Activated CD8-positive, alpha-beta T cell treated with anti-CD3 and anti-CD28 coated beads, Interleukin-2, amount 10 ng/mL, durations not matched to agents 7 days and 5 days (primary cell): ENCODE measurements at places on chromosomes 13 and 19. TPM values are rescaled to one million over a fixed set of nuclear protein-coding genes. Genes with fewer than 3 reads are reported as not detected.

Gene CADM4
- total RNA-seq = 0.10 TPM

Gene ZNF208
- total RNA-seq = 0.18 TPM

Gene FUT2
- total RNA-seq = not detected

Gene PTH2
- total RNA-seq = not detected

Gene R3HDM4
- 76.7 TPM for total RNA-seq

Gene CYP4F22
- 5.8 TPM for total RNA-seq

Gene TMEM150B
- total RNA-seq = not detected

Gene ACTN4
- 357 TPM for total RNA-seq

Gene LMTK3
- 3.7 TPM for total RNA-seq

Gene C5AR1
- 1.8 TPM for total RNA-seq

Gene N4BP2L1
- total RNA-seq = 27.7 TPM

Gene IL4I1
- total RNA-seq = 1.2 TPM

Gene ZNF555
- 2.6 TPM for total RNA-seq

Gene ATP4B
- not detected for total RNA-seq

Gene LYPD4
- not detected for total RNA-seq

Gene LEUTX
- not detected for total RNA-seq

Gene OR7C1
- not detected for total RNA-seq

Gene TEAD2
- total RNA-seq = not detected

Gene DAND5
- total RNA-seq = 0.21 TPM

Gene CEACAM16
- total RNA-seq = not detected

Gene ZNF667
- total RNA-seq = 0.71 TPM

Gene UBE2L5
- not detected for total RNA-seq

Gene ACER1
- 0.29 TPM for total RNA-seq

Gene CNN1
- not detected for total RNA-seq

Gene EPS8L1
- 8.6 TPM for total RNA-seq

Gene SIAH3
- total RNA-seq = not detected

Gene RXFP2
- total RNA-seq = not detected

Gene SIGLECL1
- total RNA-seq = not detected

Gene SELENOV
- total RNA-seq = not detected

Gene ZBTB32
- 41.4 TPM for total RNA-seq

Gene CYP4F2
- not detected for total RNA-seq

Gene JUND
- 469 TPM for total RNA-seq

Gene SHISA7
- total RNA-seq = not detected

Gene WDR88
- total RNA-seq = not detected

Gene POLD1
- total RNA-seq = 181 TPM

Gene KLF2
- 100 TPM for total RNA-seq

Gene ZNF835
- total RNA-seq = 1.8 TPM

Gene ZNF560
- total RNA-seq = not detected

Gene TICAM1
- total RNA-seq = 15.2 TPM

Gene ZIC2
- total RNA-seq = not detected

Gene ZNF841
- 28.0 TPM for total RNA-seq

Gene TMPRSS9
- total RNA-seq = not detected

Gene DIRAS1
- total RNA-seq = not detected

Gene GSX1
- not detected for total RNA-seq

Gene ELAVL3
- 0.71 TPM for total RNA-seq

Gene IZUMO1
- not detected for total RNA-seq

Gene ZNF221
- 1.9 TPM for total RNA-seq
